WTC11 (cell line): ENCODE measurements at places on chromosomes 7 and 10. TPM values are rescaled to one million over a fixed set of nuclear protein-coding genes. Genes with fewer than 3 reads are reported as not detected.

SLC25A13 gene
- total RNA-seq: 66.0 to 77.2 TPM (median 71.1 TPM) in 3 replicates

SPAM1 gene
- total RNA-seq: not detected in 3 replicates

CRHR2 gene
- total RNA-seq: 0.09 to 0.25 TPM (median 0.22 TPM) in 3 replicates

CPXM2 gene
- 3.4 to 4.8 TPM (median 4.7 TPM) in 3 replicates for total RNA-seq

HOXA13 gene
- total RNA-seq: not detected in 3 replicates

STEAP1 gene
- total RNA-seq: 2.4 to 4.1 TPM (median 3.5 TPM) in 3 replicates

IFIT1B gene
- not detected in 3 replicates for total RNA-seq

HMX3 gene
- 0.23 TPM in 1 of 3 replicates, not detected in the others for total RNA-seq

GNAI1 gene
- 26.7 to 31.0 TPM (median 31.0 TPM) in 3 replicates for total RNA-seq

CNPY1 gene
- 0.09 TPM in 2 of 3 replicates, not detected in the other for total RNA-seq

ABCC2 gene
- 0.53 to 0.87 TPM (median 0.57 TPM) in 3 replicates for total RNA-seq
